ENCODE measurements at places on chromosomes 3 and 15.

DNA sequence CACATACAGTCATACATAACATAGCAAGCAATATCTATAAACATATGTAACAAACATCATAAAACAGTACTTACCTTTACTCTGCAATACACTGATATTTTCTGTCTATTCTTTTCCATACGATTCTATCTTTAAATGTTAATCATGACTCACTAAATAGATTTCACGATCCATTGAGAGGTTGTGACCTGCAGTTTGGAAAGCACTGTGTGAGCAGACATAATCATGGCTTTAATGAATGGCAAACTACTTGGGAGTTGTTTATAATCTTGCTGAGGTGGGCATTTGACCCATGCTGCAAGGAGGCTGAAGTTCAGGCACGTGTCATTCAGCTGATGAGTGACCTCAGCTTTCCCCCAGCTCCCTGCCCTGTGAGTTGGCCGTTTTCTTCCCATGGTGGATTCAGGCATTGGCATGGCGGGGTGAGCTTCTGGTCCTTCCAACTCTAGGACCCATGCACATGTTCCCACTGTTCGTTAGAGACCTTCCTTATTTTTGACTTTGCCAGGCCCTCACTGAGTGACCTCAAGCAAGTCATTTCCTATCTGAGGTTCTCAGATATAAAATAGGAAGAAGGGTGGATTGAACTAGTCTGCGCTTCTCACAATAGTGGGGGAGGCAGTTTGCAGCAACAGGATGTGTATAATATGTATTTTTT is 41.7 kb downstream of the PAQR5 start:
- DNase-seq, result no peak

- DNase-seq, result no peak
Measured at GRCh38 chr15:91075739-91076138, 24.3 kb upstream of the SV2B start.

DNA sequence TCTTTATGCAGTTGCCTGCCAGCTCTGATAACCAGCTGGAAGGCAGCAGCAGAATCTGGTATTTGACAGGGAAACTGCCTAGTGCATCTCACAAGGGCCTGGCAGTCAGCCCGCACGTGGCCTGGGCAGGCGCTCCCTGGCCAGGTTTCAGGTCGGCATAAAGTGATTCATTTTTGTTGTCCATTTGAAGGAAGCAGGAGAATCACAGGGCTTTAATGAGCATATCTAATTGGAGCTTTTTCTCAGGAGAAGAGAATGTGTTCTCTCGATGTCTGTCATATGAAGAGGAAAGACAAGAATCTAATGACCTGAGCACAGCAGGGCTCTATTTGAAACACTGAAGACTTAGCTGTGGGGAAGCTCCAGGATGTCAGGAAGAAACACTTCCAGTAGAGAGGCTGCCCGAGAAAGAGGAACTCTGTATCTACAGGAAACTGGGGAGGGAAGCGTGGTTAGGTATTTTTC is 98.8 kb upstream of the MB21D2 start:
- no peak for DNase-seq

DNA sequence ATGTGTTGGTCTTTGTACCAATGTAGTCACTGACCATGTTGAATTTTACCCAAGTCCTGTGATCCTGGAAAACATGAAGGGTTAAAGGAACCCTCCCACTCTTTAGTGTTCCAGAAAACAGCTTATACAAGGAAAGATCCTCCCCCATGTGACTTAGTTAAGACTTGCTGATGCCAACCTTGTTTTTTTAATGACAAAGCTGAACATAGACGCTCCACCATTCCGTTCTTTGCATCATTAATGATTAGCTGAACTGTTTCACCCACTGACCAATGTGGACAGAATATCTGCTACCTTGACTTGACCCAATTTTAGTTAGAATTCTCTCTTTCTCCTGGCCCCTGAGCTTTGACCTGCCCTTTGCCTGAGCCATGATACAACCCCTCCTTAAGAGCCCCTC is 3.5 kb upstream of the WDR72 start:
- no peak for DNase-seq

GRCh38 chr3:161310649-161311423 is 60.5 kb downstream of the SPTSSB start:
- DNase-seq, result peak; percentile 33

DNA sequence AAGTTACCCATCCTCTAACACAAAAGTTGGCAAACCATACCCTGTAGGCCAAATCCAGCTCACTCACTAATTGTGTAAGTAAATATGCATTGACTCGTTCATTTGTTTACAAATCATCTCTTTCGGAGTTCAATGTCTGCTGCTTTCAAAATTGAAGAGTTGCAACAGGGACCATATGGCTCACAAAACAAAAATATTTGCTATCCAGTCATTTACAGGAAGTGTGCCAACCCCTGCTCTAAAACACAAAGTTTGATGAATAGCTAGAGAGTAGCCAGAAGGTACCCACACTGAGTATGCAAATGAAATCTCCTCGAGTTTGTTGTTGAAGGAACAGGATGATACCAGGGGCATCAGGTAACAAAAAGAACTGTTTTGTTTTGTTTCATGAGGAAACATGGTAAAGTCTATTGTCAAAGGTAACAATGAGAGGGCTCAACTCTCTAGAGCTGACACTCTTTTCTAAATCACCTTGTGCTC is 236.2 kb upstream of the THBS1 start:
- no peak for DNase-seq

- no peak for DNase-seq
Measured at GRCh38 chr15:84606653-84607120, 5.9 kb downstream of the ZSCAN2 start.

GRCh38 chr15:25767356-25768151 is 95.6 kb downstream of the ATP10A start:
- no peak for DNase-seq

DNA sequence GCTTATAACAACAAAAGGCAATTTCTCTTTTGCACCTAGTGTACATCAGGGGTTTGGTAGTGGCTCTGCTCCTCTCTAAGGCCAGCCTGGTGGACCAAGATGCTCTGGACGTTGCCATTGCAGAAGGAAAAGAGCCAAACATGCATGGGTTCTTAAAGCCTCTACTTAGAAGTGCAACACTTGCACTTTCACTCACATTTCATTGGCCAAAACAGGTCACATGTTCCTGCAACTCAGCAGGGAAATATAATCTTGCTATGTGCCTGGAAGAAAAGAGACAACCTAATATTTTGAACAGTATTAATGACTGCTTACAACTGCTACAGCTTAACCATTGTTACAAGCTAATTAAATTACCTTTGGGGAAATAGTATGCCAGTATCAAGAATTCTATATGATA is 182.9 kb downstream of the IL5RA start:
- no peak for DNase-seq

DNA sequence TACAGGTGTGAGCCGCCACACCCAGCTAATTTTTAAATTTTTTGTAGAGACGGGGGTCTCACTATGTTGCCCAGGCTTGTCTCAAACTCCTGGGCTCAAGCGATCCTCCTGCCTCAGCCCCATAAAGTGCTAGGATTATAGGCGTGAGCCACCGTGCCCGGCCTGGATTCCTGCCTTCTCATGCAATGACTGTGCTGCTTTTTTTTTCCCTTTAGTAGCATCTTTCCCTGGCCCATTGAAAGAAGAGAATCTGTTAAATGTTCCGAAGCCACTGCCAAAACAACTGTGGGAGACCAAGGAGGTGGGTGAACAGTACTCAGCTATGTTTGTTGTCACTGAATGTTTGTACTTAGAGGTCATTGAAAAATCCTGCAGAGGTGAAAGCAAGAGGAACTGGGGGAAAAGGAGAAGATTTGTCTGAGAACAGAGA is 88.0 kb downstream of the CRTC3 start:
- DNase-seq, result no peak

GRCh38 chr15:39942753-39943150 is 8.8 kb downstream of the EIF2AK4 start:
- no peak for DNase-seq

DNA sequence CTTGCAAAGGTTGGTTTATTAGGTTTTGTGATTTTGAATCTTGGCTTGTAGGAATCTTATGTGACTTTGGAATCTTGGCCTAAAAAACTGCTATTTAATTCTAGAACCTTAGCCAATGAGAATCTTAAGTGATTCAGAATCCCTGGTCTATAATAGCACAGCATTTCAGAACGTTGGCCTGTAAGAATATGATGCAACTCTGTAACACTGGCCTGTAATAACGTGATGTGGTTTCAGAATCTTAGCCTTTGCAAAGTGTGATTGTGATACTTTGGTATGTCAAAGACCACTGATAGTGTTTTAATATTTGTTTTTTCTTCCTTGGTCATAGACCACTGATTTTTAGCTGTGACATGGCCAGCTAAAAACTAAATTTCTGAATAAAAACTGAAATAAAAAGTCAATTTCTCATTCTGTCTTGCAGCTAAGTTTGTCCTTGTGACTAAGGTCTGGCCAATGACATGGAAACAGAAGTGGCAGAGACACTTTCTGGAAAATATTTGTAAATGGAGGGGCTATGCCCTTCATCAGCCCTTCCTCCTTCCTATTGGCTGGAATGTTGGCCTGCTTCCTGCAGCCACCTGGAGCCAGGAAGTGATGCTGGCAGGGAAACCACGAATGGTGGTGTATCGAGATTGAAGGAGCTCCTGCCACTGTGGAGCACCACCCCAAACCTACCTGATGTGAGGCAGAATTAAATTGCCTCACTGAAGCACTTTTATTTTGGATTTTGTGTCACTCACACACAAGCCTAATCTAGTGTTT is 42.3 kb upstream of the CORO2B start:
- no peak for DNase-seq

- no peak for DNase-seq
Measured at GRCh38 chr15:90617171-90617570, 87.4 kb downstream of the CRTC3 start.

- DNase-seq, result no peak
Measured at GRCh38 chr15:44485880-44486279, 51.1 kb upstream of the EIF3J start.

DNA sequence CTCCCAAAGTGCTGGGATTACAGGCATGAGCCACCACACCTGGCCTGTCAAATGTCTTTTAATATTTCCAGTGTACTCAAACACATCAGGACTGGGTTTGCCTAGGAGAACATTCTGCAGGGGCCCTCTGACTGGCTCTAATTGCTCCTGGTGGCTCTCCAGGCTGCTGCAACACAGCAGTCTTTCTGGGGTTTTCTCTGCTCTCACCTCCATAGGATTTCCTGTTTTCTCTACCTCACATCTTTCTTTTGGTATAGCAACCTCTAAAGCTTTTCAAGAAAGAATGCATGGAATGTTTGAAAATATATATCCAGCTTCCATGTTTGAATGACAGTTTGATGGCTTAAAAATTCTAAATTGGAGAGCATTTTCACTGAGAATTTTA is 83.3 kb upstream of the IGSF10 start:
- DNase-seq, result no peak

DNA sequence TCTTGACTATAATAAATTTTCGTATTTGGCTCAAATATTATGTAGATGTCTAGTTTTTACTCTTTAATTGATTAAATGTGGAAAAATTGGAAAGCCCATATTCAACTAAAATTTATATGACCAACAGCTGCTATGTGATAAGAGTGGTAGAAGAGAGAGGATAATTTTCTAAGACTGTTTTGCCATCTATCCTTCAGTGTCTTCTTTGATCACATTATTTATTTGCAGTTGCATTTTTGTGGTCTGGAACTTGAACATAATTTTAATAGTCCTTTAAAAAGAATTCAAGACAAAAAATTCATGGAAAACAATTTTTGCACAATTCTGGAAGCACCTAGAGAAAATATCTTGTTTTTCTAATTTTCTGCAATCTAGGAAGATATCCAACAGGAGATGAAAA is 213.3 kb upstream of the THBS1 start:
- no peak for DNase-seq

DNA sequence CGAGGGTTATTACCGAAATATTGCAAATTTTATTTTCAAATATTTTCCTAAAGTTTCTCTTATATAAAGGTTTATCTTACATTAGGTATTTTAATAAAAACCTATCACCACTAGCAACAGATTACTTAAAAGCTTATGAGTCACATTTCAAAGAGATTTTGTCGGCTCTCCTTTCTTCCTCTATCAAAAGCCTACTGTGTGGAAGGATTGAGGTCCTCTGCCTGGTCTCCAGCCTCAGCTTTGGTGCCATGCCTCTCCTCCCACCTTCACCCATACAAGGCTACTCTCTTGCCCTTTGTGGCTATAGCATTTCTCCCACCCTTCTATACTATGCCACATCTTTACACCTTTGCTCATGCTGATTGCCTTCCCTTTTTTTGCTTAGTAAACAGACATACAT is 199.3 kb downstream of the TNIK start:
- DNase-seq, result no peak

GRCh38 chr3:120816728-120817127 is 74.2 kb downstream of the GTF2E1 start:
- no peak for DNase-seq

DNA sequence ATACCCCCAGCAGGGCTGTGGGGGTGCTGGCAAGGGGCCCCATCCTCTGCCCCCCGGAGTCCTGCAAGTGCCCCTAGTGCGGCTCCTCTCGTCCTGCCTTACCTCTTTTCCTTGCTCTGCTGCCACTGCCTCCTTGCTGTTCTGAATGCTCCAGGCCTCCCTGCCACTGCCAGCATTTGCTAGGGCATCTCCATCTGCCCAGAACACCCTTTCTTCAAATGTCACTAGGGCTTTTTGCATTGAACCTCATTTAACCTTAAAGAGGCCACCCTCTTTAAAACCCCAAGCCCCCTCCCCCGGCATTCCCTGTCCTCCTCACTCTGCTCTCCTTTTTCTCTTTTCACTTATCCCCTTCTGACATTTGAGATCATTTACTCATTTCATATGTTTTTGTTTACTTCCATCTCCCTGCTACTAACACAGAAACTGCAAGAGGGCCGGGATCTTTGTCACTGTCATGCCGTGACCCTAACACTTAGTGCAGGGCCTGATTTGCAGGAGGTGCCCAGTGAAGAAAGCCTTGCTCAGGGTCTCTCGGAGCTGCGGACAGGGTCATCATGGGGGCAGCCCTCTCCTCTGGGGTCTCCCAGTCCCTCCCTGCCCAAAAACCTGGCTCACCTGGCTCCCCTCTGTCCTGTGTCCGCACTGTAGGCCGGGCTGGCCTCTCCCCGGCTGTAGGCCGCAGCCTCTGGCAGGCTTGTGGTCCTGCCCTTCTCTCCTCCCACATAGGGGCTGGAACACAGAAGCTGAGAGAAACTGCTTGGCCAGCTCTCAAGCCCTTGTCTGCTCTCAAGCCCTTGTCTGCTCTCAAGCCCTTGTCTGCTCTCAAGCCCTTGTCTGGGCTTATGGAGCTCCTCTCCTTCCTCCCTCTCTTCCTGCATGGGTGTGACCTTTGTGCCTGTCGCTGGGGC is at the start of gene ACOX2:
Gene ACOX2 (minus strand): TSS at position 690 of the 911 bp plus-strand sequence. CDS start 2,084 bp downstream, outside the sequence.
- DNase-seq, result no peak

- no peak for DNase-seq
Measured at GRCh38 chr15:90620379-90621067, 90.8 kb downstream of the CRTC3 start.
